ENCODE measurements at places on chromosomes 5 and 9. TPM values are rescaled to one million over a fixed set of nuclear protein-coding genes. Genes with fewer than 3 reads are reported as not detected.

Gene GPR151
- total RNA-seq, result not detected

Gene F2R
- total RNA-seq, result 6.8 TPM

Gene JAKMIP2
- 0.99 TPM for total RNA-seq

- H3K4me3 ChIP-seq, result no peak overlapping the region
- DNase-seq, result no peak
- no peaks in the 10 kb centered on the region for H3K4me1 ChIP-seq
- no peak overlapping the region for H3K27ac ChIP-seq
- no peaks in the 10 kb centered on the region for H3K27me3 ChIP-seq
These were observed 151.0 kb upstream of the ADAMTS16 start for GRCh38 chr5:4989118-4989517.

DNA sequence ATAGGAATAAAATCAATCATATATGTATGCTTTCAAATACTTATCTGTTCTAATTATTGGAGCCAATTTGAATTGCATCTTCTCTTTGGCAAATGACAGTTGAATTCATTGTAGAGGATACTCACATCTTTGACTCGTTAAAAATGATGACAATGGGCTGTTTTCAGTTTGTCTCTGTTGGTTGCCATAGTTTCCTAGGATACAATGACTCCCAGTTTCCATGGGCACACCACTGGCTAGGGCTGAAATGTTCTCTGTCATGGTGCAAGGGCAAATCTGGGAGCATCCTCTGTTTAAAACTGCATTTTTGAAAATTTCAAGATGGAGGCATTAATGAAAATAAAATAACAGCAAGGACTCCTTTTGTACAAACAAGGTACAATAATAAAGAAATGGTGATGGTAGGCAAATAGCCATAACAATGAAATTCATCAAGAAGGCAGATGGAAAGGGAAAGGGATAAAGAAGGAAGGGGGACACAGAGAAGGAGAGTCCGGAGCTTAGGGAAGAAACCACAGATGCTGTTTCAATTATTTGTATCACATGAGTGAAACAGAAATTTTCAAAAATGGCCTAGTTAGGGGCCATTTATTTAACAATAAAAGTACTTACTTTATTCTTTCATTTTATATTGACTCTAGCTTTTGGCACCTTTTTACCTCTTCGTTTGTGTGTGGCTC, 378.8 kb upstream of the SEMA6A start:
- DNase-seq, result no peak
- H3K36me3 ChIP-seq, result no peaks in the 10 kb centered on the region
- no peak overlapping the region for H3K4me3 ChIP-seq
- H3K4me1 ChIP-seq, result no peaks in the 10 kb centered on the region

DNA sequence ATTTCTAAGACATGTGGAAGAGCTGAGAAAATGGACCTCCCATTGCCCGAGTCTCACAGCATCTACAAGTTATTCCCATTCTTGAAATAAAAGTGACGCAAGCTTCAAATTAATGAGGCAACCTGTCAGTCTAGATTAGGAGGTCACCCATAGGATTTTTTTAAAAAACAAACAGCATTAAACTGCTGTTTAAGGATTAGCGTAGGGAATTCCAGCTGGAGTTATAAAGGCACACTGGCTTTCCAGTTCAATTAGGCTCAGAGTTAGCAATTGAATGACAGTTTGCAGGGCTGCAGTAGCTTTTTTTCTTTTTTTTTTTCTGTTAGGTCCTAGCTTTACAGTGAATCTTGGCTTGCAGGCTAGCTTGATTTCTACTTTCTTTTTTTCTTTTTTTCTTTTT, 16.2 kb downstream of the PRKACG start:
- no peak overlapping the region for H3K4me3 ChIP-seq
- no peaks in the 10 kb centered on the region for H3K36me3 ChIP-seq
- DNase-seq, result no peak
- peaks cover 9% of the 10 kb centered on the region for H3K4me1 ChIP-seq
- no peak overlapping the region for H3K27ac ChIP-seq
- no peaks in the 10 kb centered on the region for H3K27me3 ChIP-seq

DNA sequence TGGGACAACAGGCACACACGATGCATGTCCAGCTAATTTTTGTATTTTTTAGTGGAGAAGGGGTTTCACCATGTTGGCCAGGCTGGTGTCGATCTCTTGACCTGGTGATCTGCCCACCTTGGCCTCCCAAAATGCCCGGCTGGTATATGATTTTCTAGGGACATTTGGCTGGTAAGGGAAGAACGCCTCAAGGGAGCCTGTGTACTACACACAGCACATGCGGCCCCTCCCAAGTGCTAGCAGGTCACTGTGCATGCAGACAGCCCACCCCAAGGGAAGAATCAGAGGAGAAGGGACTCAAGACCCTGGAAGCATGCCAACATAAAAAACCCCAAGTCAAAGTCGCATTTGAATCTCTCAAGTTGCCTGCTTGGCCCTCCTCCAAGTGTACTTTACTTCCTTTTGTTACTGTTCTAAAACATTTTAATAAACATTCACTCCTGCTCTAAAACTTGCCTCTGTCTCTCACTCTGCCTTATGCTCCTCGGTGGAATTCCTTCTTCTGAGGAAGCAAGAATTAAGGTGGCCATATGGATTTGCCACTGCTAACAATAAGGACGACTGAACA, 24.3 kb upstream of the OTULINL start:
- H3K4me3 ChIP-seq, result no peak overlapping the region
- peaks cover 12% of the 10 kb centered on the region for H3K4me1 ChIP-seq
- H3K27ac ChIP-seq, result no peak overlapping the region
- DNase-seq, result no peak

- peaks cover 18% of the 10 kb centered on the region for H3K27me3 ChIP-seq
- DNase-seq, result no peak
- H3K27ac ChIP-seq, result no peak overlapping the region
- H3K4me3 ChIP-seq, result no peak overlapping the region
- no peaks in the 10 kb centered on the region for H3K36me3 ChIP-seq
These were observed 16.3 kb downstream of the PTPN3 start for GRCh38 chr9:109481856-109482255.

DNA sequence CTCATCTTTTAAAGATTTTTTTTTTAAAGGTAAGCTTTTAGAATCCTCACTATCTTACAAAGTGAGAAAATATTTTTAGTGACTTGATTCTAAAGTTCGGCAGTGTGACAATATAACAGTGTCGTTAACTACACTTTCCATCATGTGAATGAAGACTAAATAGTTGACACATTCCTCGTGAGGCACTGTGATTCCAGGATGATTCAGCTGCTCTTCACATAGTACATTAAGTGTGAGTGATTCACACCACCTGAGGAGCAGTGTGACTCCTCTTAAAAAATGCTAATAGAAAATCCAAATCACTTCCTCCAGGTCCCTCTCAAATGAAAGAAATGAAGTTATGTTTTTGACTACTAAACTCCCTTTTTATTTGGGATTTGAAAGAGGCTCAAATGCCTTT, 589.5 kb downstream of the GABRG2 start:
- no peaks in the 10 kb centered on the region for H3K36me3 ChIP-seq
- no peaks in the 10 kb centered on the region for H3K27me3 ChIP-seq
- no peaks in the 10 kb centered on the region for H3K4me1 ChIP-seq
- no peak overlapping the region for H3K4me3 ChIP-seq
- DNase-seq, result no peak

GRCh38 chr9:131271506-131271931, 4.8 kb downstream of the FAM78A start:
- peak overlapping the region; percentile 99 for H3K4me3 ChIP-seq
- peak; percentile 44 for DNase-seq
- H3K36me3 ChIP-seq, result peaks cover 48% of the 10 kb centered on the region
- H3K27ac ChIP-seq, result peak overlapping the region; percentile 97
- H3K27me3 ChIP-seq, result no peaks in the 10 kb centered on the region
- H3K4me1 ChIP-seq, result peaks cover 47% of the 10 kb centered on the region

- peak; percentile 58 for DNase-seq
- peaks cover 1% of the 10 kb centered on the region for H3K36me3 ChIP-seq
- H3K27me3 ChIP-seq, result no peaks in the 10 kb centered on the region
These were observed 547 bp downstream of the ANP32B start for GRCh38 chr9:97983589-97984187.

DNA sequence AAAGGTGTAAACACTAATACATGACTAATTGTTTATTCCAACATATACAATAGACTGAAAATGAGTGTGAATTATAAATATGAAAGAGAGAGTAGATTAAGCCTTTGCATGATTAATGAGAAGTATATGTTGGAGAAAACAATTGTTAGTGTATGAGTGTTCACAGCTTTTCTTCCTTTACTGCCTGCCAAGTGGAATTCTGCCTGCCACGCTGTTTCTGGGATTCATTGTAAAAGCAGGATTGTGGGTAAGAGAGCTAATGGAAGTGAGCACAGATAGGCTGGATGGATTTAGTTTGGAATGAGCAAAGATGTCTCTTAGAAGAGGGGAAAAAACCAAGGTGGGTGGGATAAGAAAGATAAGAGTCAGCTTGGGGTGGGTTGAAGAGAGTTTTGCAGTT, 129.6 kb upstream of the NMUR2 start:
- no peak for DNase-seq
- H3K36me3 ChIP-seq, result no peaks in the 10 kb centered on the region
- H3K4me3 ChIP-seq, result no peak overlapping the region
- H3K27me3 ChIP-seq, result no peaks in the 10 kb centered on the region
- H3K4me1 ChIP-seq, result no peaks in the 10 kb centered on the region
- no peak overlapping the region for H3K27ac ChIP-seq

DNA sequence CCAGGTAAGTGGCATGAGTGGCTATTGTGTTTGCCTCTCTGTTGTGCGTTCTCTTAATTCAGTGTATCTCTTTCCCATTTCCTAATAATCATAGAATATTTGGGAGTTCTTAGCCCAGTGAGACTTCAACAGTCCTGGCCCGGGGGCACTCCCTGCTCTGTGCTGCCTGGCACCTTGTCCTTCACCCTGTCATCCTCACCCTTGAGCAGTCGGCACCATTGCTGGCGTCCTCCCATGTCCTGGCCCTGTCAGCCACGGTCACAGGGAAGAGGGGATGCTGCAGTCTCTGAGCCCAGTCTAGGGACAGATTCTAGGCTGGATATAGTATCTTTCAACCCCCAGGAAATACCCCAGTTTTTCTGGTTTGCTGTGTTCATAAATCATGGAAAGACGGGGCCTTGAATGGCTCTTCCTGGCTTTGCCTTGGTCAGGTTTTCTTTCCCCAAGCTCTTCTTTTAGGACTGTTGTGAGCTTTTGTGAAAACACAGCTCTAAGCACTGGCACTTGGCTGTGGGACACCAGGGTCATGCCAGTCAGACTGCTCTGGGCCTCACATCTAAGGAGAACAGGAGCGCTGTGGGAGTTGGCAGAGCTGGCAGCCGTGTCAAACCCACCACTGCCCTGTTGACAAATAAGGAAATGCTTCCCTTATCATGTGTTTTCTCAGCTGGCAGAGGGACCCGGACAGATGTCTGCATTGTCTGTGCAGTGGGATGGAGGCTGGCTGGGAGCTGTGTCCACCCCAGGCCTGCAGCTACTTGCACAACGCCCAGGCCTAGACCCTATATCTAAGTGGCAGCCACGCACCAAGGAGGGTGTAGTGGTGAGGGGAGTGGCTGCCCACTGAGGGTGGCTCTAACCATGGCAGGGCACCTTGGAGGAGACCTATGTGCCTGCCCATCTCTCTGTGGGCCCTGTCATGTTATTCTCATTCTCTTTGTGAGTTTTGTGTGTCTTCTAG, 378.6 kb downstream of the ICE1 start:
- no peaks in the 10 kb centered on the region for H3K36me3 ChIP-seq
- no peak overlapping the region for H3K4me3 ChIP-seq
- no peak overlapping the region for H3K27ac ChIP-seq
- no peaks in the 10 kb centered on the region for H3K4me1 ChIP-seq

DNA sequence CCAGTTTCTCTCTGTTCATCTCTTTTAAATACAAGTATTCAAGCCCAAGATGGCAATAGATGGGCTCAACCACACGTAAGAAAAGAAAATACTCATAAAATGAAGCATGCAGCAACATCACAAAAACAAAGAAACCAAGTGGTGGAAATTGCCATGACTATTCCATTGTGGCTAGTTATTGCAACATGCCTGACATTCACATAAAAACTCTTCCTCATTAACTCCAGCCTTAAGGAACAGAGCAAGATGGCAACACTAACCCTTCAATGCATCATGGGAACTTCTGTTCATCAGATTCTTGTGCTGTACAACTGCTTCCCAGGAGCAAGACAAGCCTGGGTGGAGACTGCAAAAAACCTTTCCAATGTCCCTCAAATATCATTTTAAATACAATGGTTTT, 1.4 kb upstream of the GLIS3 start:
- H3K4me3 ChIP-seq, result no peak overlapping the region
- DNase-seq, result no peak
- H3K36me3 ChIP-seq, result no peaks in the 10 kb centered on the region
- peaks cover 43% of the 10 kb centered on the region for H3K4me1 ChIP-seq
- H3K27me3 ChIP-seq, result peaks cover 28% of the 10 kb centered on the region

DNA sequence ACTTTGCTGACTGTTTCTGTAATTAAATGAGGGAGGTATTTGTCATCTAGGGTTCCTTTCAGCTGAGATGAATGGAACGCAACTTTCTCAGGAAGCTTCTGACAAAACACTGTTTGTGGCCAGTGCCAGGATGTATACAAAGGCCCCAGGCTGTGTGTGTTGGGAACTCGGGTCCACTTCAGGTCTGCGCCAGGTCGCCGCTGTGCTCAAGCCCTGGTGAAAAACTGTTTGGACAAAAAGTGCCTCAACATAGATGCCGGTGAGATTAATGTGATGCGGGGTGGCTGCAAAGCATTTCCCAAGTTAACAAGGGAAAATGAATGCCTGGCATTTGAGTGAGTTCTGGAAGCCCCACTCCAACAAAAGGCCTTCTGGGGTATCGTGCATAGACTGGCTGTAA, 156.4 kb downstream of the GABBR2 start:
- peaks cover 3% of the 10 kb centered on the region for H3K27me3 ChIP-seq
- H3K4me3 ChIP-seq, result no peak overlapping the region
- no peak overlapping the region for H3K27ac ChIP-seq
- no peaks in the 10 kb centered on the region for H3K36me3 ChIP-seq

- peaks cover 6% of the 10 kb centered on the region for H3K36me3 ChIP-seq
- H3K4me1 ChIP-seq, result peaks cover 2% of the 10 kb centered on the region
- H3K27me3 ChIP-seq, result no peaks in the 10 kb centered on the region
- no peak overlapping the region for H3K27ac ChIP-seq
- no peak for DNase-seq
These were observed 61.4 kb downstream of the SLC44A1 start for GRCh38 chr9:105305856-105306255.

- H3K4me3 ChIP-seq, result no peak overlapping the region
- DNase-seq, result no peak
- H3K27me3 ChIP-seq, result peaks cover 2% of the 10 kb centered on the region
- no peaks in the 10 kb centered on the region for H3K4me1 ChIP-seq
These were observed 42.5 kb upstream of the TAF1L start for GRCh38 chr9:32677931-32678330.

Measured in activated CD4-positive, alpha-beta memory T cell treated with anti-CD3 and anti-CD28 coated beads for 36 hours (primary cell).